ENCODE measurements at places on chromosomes 2 and 18. TPM values are rescaled to one million over a fixed set of nuclear protein-coding genes. Genes with fewer than 3 reads are reported as not detected.
A peak's percentile ranks its signal among the peaks of the same experiment; 100 is the strongest.

DNA sequence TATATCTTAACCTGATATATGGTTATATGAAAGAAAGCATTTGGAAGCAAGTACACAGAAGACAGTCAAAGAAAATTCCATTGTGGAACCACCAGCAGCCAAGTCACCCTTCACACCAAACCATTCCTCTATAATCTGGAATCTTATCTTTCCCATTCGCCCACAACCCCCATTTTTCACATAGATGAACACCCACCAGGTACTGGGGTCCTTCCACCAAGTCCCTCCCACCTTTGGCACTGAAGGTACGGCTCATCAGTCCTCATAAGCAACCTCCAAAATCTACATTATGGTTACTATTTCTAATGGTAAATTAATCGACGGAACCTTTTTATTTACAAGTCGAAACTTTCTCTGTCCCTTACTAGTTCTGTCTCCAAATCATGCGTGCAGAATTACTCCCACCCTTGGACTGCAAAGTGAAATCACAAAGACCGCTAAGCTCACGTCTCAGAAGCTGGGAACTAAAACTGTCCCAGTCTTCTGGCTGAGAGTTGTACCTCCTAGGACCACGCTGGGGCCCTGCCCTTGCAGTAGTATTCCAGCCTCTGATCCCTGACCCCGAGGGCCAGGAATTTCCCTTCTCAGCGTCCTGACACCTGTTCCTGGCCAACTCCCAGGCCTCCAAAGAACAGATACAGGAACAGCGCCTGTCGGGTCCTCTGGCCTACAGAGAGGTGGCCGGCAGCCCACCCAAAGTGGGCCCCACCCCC lies 702 bp downstream of the OLA1 start:
- H3K4me3 ChIP-seq, result peak overlapping the region; percentile 93
- peaks cover 12% of the 10 kb centered on the region for H3K4me1 ChIP-seq
- peaks cover 7% of the 10 kb centered on the region for H3K36me3 ChIP-seq
- peak; percentile 73 for DNase-seq
- peak overlapping the region; percentile 78 for H3K27ac ChIP-seq
- 0 out of 2 replicates have a peak, but pooled peaks cover 6% of the 10 kb centered on the region for H3K27me3 ChIP-seq

The MARCO gene
- polyA plus RNA-seq, result not detected

The UGT1A8 gene
- polyA plus RNA-seq, result not detected

The ABCG8 gene
- 0.03 TPM for polyA plus RNA-seq

DNA sequence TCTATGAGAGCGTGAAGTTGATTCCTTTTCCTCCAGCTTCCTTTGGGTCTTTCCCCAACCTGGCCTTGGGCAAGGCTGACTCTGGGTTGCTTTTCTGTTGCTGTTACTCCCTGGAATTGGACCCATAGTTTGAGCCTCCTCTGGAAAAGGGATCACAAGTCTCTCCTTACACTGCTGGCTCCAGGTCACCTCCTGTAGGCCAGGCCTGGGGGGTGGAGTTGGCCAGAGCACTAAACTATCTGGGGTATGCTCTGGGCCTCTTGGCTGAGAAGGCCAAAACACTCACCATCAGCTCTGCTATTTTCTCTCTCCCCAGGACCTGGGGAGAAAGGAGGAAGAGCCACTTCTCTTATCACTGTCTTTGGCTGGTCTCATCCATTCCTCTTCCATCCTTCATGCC lies 56.5 kb upstream of the NCOA1 start:
- no peak overlapping the region for H3K27ac ChIP-seq
- H3K4me1 ChIP-seq, result no peaks in the 10 kb centered on the region
- no peaks in the 10 kb centered on the region for H3K27me3 ChIP-seq
- DNase-seq, result no peak
- no peak overlapping the region for H3K4me3 ChIP-seq

DNA sequence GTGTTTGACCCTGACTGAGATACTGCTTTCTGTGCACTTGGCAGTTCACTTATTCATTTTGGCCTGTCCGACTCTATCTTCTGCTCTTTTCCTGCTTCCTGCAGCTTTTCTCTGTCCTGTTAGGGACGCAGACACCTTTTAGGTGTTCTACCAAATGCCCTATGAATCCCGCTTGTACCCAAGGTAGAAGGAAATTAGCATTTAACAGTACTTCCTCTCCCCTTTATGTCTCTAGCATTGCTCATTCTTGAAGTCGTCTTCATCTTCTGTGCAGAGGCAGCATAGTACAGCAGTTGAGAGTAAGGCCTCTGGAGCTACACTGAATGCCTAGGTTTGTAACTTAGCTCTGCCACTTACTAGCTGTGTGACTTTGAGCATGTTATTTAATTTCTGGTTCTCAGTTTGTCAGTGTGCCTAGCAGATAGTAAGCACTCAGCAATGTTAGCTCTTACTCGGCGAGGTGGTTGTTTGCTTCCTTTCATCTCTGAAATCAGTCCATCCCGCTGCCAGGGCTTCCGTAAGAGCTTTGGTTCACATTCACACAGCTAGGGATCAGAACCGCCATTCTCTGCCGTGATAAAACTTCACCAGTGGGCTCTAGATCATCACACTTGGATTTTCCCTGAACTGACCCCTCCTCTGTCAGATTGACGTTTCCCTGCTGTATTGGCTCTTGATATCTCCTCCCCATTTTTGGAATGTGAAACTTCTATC lies 1.4 kb downstream of the CCT7 start:
- peaks cover 29% of the 10 kb centered on the region for H3K4me1 ChIP-seq
- H3K27me3 ChIP-seq, result no peaks in the 10 kb centered on the region
- peaks cover 7% of the 10 kb centered on the region for H3K36me3 ChIP-seq
- no peak for DNase-seq

The ATP8B1 gene
- polyA plus RNA-seq, result 1.7 TPM

DNA sequence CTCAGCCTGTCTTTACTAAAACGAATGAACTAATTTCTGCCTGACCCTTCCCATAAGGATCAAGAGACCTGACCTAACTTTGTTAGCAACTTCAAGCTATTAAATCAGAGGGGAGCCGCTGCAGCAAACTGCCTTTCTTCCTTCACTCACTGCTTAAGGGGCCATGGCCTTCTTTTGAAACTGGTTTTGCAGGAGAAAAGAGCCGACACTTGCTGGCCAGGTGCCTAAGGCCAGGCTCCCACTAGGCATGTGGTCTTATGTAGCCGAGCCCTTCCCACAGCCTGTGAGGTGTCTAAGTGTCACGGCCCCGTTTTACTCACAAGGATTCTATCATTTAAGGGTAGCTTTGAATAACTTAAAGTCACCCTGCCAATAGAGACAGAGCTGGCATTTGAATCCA lies 130.8 kb downstream of the ZNF236 start:
- DNase-seq, result no peak
- H3K36me3 ChIP-seq, result no peaks in the 10 kb centered on the region
- no peak overlapping the region for H3K4me3 ChIP-seq

GRCh38 chr18:32042337-32042736 lies 23.7 kb downstream of the RNF125 start:
- H3K27ac ChIP-seq, result no peak overlapping the region
- peaks cover 11% of the 10 kb centered on the region for H3K36me3 ChIP-seq
- H3K4me1 ChIP-seq, result no peaks in the 10 kb centered on the region
- no peak overlapping the region for H3K4me3 ChIP-seq

The PHLPP1 gene
- 15.7 TPM for polyA plus RNA-seq

GRCh38 chr2:54469484-54470053 lies 13.4 kb downstream of the SPTBN1 start:
- no peak overlapping the region for H3K4me3 ChIP-seq
- H3K36me3 ChIP-seq, result no peaks in the 10 kb centered on the region
- peaks cover 16% of the 10 kb centered on the region for H3K4me1 ChIP-seq

GRCh38 chr18:3422905-3423304 lies 27.1 kb upstream of the TGIF1 start:
- H3K36me3 ChIP-seq, result no peaks in the 10 kb centered on the region
- H3K27me3 ChIP-seq, result no peaks in the 10 kb centered on the region
- no peak overlapping the region for H3K27ac ChIP-seq

The SRD5A2 gene
- not detected for polyA plus RNA-seq

The MYO1B gene
- 26.4 TPM for polyA plus RNA-seq
